ENCODE measurements at places on chromosomes 3 and 15.

GRCh38 chr3:42936157-42936981 lies 30.4 kb downstream of the ZNF662 start:
- DNase-seq, result peak; percentile 37

DNA sequence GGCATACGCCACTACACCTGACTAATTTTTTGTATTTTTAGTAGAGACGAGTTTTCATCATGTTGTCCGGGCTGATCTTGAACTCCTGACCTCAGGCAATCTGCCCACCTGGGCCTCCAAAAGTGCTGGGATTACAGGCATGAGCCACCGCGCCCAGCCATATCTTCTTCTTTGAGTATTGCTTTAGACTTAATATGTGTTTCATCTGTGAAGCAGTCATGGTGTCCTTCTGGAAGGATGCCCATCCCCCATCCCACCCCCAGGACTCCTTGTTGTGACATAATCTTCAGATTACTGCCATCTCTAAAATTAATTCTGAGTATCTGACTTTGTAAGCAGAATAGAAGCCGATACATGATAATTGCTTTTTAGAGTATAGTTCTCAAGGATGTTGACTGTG lies 57.7 kb downstream of the KLHL25 start:
- DNase-seq, result no peak

GRCh38 chr15:47337836-47338235 lies 379.5 kb upstream of the SEMA6D start:
- DNase-seq, result no peak

- DNase-seq, result no peak
These were observed 59.4 kb downstream of the CALML4 start for GRCh38 chr15:68145706-68146105.

DNA sequence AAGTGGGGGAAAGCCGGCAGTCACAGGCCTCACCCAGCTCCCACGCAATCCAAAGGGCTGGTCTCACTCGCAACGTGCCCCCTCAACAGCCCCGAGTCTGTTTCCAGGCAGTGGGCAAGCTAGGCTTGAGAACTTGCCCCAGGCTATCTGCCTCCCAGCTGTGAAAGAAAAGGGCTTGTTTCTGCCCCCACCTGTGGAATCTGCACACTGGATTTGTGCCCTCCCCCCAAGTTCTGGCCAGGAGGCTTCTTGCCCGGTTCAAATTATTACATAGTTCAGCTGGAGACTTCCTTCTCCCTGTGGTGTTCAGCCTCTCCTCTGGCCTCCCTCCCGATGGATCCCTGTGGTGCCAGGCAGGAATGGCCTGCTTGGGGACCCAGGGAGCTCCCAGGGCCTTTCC lies 283.9 kb upstream of the LYSMD4 start:
- DNase-seq, result no peak

- no peak for DNase-seq
These were observed 419.9 kb downstream of the OCA2 start for GRCh38 chr15:27679203-27679602.

GRCh38 chr3:126494204-126494969 lies 18.7 kb upstream of the ZXDC start:
- no peak for DNase-seq

- peak; percentile 82 for DNase-seq
These were observed 890.7 kb upstream of the EPHA6 start for GRCh38 chr3:95923496-95924210.

DNA sequence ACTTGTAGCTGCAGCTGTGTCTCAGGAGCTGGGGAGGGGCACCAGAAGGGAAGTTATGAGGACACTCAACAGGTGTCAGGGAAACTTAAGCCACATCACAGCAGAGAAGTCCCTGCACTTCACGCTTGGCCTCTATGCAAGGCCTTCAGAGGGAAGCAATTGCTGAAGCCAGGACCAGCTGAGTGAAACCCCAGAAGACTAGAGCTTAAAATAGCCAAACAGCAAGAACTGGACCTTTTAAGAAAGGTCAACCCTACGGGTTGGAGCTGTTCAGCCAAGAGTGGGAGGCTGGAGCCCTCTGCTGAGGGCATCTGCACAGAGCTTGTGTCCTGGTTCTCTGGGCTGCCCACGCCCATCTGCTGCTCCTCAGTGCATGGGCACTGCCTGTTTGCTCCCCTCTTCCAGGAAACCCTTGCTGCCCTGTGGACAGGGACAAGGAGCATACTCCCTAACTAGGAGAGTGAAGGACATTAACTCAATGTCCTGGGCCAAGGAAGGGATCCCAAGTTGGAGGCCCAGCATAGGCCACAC lies 3.9 kb upstream of the GRAMD2A start:
- DNase-seq, result no peak

- DNase-seq, result no peak
These were observed 89.5 kb downstream of the ITPR1 start for GRCh38 chr3:4582624-4583023.

DNA sequence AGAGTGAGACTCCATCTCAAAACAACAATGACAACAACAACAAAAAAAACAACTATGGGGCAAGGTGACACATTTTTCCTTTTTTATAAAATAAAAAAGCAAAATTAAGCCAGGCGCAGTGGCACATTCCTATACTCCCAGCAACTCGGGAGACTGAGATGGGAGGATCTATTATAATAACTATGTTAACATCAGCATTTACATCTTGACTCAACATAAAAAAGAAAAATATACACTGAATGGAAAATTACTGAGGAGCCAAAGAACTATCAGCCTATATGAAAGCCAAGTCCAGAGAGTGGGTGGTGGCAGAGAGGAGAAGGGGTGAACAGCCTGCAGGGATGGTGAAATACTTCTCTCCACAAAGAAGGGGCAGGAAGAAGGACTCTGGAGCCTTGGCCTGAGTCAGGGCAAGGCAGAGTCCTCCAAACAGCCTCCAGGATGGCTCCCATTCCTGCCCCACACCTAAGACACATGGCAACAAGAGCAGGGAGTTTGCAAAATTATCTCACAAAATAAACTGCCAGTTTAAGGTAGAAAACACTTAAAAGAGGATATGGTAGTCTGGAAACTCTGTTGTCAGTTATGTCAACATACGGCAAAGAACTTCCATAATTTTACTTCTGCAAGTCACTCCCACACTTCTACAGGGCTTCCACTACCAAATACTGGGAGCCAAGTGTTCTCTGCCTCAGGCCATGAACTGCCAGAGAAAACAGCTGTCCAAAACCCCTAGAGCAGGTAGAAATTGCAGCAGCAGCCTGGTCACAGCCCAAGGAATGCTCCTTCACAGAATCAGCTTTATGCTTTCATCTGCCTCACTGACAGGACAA lies 25.9 kb downstream of the HSPBAP1 start:
- DNase-seq, result no peak

DNA sequence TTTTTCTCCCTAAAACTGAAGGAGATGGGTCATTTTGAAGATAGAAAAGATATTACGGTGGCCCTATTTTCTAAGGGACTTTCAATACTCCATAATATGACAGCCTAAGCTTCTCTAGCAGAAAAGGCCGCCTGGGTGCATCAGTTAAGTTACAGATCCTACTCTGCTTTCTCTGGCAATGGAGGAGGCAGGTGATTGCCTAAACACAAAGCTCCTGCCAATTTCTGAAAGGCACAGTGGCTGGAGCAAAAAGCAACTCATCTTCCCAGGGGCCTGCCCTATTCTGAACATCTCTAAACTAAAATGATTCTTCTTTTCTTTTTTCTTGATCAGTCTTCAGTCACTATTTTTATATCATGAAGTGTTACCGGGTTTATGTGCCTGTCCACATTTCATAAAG lies 276.7 kb downstream of the CNTN4 start:
- no peak for DNase-seq

GRCh38 chr15:89876396-89877082 lies 17.3 kb downstream of the AP3S2 start:
- DNase-seq, result no peak

- peak; percentile 52 for DNase-seq
These were observed 2.0 kb downstream of the FOXP1 start for GRCh38 chr3:71581457-71582035.

DNA sequence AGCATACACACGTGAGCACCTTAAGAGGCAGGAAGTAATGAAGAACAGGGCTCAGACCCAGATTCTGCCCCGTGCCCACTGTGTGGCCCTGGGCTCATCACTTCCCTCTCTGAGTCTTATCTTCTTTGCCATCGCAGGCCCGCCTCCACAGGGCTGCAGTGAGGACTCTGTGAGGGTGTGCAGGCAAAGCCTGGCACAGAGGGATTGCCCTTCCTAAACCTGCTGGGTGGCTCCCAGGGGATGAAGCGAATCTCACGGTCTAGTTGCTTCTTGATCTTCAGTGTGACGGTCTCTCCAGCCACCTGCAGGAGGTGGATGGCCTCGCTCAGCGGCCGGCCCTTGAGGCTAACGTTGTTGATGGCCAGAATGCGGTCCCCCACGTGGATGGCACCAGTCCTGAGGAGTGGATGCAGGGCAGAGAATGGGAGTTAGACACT lies 32.8 kb downstream of the GRIP2 start:
- DNase-seq, result no peak

GRCh38 chr3:21697707-21698106 lies 53.3 kb downstream of the ZNF385D start:
- DNase-seq, result no peak
